Lung microvascular endothelial cell (primary cell): ENCODE measurements at places on chromosomes 12 and 14. TPM values are rescaled to one million over a fixed set of nuclear protein-coding genes. Genes with fewer than 3 reads are reported as not detected.

Gene TDRD9
- total RNA-seq, result under 0.01 and 0.99 TPM in 2 replicates

Gene TAS2R9
- total RNA-seq, result under 0.01 TPM in 1 of 2 replicates, not detected in the other

Gene SLC10A1
- total RNA-seq, result not detected in 2 replicates

Gene ABHD4
- 4.6 and 8.3 TPM in 2 replicates for total RNA-seq

Gene AHNAK2
- total RNA-seq, result 6.0 and 21.8 TPM in 2 replicates

Gene MAPKAPK5
- total RNA-seq, result 13.5 and 18.5 TPM in 2 replicates

Gene MYF6
- not detected in 2 replicates for total RNA-seq

Gene AMDHD1
- not detected in 2 replicates for total RNA-seq

Gene RAN
- 296 and 515 TPM in 2 replicates for total RNA-seq

Gene FBLN5
- total RNA-seq, result 0.87 and 1.8 TPM in 2 replicates

Gene SIX1
- total RNA-seq, result under 0.01 and 0.22 TPM in 2 replicates

Gene SLCO1B3
- total RNA-seq, result not detected in 2 replicates

Gene MTHFD1
- 30.6 and 35.3 TPM in 2 replicates for total RNA-seq

Gene EML5
- total RNA-seq, result under 0.01 TPM in 2 replicates

Gene IGFBP6
- total RNA-seq, result 2.2 and 16.6 TPM in 2 replicates

Gene ANO6
- total RNA-seq, result 48.6 and 62.3 TPM in 2 replicates

Gene KLHL28
- 4.8 and 9.3 TPM in 2 replicates for total RNA-seq

Gene APOLD1
- total RNA-seq, result 26.8 and 31.9 TPM in 2 replicates

Gene ITGA7
- under 0.01 and 0.20 TPM in 2 replicates for total RNA-seq
